ENCODE measurements at places on chromosomes 2 and 18. TPM values are rescaled to one million over a fixed set of nuclear protein-coding genes. Genes with fewer than 3 reads are reported as not detected.

The DSEL gene
- 0.27 TPM for total RNA-seq

The ASAP2 gene
- total RNA-seq: 31.5 TPM

The EN1 gene
- 1.1 TPM for total RNA-seq

The KCNS3 gene
- 1.5 TPM for total RNA-seq

The CAPN14 gene
- total RNA-seq: 0.07 TPM

The IL37 gene
- total RNA-seq: not detected

The CCDC85A gene
- 0.20 TPM for total RNA-seq

The LOXHD1 gene
- not detected for total RNA-seq

The ANKRD53 gene
- total RNA-seq: 0.11 TPM

The ITPRIPL1 gene
- total RNA-seq: not detected

The MXD1 gene
- total RNA-seq: 1.6 TPM

The CD207 gene
- not detected for total RNA-seq

The HOXD9 gene
- 1.7 TPM for total RNA-seq

The INHBB gene
- total RNA-seq: 18.7 TPM

The UPP2 gene
- total RNA-seq: not detected

The DSG4 gene
- total RNA-seq: not detected

The DPP10 gene
- total RNA-seq: not detected
